ENCODE measurements at places on chromosomes 13 and 19.

DNA sequence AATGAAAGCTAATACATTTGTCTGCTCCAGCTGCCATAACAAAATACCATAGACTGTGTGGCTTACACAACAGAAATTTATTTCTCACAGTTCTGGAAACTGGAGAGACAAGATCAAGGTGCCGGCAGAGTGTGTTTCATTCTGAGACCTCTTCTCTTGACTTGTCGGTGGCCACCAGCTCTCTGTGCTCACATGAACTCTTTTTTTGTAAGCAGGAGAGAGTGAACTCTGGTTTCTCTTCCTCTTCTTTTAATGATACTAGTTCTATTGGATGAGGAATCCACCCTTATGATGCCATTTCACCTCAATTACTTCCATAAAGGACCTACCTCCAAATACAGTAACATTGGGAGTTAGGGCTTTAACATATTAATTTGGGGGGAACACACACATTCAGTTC lies 11.7 kb downstream of the KCTD12 start:
- no peak for DNase-seq

DNA sequence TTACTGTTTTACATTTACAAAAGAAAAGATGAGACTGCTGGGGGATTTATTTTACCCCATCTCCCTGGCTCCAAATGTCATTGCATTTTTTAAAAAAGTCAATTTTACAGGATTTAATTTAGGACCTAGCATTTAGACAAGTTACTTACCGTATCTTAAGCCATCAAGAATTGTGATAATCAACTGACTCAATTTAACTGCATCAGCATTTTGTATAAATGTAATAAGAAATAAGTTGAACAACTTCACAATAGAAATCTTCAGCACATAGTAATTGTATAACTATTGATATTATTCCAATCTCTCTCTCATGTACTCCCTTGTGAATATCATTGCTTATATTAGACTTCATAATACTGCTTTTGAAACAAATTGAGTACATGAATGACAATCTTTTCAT lies 907.5 kb upstream of the SLC10A2 start:
- DNase-seq = no peak

DNA sequence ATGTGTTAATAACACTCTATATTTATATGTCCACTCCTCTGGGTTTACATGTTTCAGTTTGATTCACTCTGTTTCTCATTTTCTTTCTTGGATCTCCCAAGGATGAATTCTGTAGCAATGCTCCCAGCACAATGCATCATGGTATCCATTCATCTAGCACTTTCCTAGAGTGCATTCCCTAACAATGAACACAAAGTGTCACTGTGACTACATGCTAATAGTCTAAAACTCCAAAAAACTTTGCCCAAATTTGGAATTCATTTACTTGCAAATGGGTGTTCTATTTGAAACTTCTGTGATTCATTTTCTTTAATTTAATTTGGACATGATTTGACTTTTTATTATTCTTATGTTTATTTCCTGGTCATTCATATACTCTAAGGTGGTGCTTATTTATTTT lies 286.3 kb downstream of the POU4F1 start:
- peak; percentile 7 for DNase-seq

DNA sequence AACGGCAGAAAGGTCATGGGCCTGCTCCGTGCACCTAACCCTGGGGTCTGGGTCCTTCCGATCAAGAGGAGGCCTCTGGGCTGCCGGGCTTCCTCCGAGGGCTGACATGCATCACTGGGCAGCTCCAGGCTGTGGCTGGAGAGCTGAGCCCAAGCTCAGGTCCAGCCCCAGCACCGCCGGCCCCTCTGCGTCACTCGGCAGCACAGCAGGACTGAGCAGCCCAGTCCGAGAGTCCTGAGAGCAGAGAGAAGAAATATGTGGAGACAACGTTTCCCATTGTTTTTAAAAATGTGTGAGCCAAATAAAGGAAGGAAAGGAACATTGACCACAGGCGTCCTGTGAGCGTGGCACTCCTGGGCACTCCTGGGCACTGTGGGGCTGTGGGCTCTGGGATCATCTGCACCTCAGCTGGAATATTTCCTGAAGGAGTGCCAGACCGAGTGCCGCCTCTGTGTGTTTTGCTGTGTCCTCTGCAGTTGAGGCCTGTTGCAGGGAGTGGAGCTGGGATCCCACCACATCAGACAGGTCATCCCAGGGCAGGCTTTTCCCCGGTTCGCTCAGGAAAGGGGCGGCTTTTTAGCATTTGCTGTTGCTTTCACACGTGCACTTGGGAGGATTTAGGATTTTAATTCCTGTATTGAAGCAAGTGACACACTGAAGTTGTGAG lies 37.8 kb upstream of the TFDP1 start:
- no peak for DNase-seq

DNA sequence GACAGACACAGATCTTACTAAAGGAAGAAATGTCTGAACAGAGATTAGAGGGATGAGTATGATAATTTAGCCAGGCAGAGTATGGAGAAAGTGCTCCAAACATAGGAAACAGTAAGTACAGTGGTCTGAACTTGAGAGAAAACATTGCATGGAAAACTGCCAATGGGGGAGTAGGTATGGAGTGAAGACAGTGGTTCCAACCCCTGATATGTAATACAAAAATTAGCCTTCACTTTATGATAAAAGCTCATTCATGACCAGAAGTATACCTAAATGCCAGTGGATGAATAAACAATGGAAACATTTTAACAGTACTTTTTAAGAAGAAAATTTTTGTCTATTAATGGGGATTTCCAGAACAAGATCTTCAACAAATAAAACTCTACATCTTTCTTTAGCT lies 334.0 kb downstream of the DIAPH3 start:
- DNase-seq = no peak

- DNase-seq = no peak
These were observed 44.3 kb downstream of the BBC3 start for GRCh38 chr19:47186446-47187334.

DNA sequence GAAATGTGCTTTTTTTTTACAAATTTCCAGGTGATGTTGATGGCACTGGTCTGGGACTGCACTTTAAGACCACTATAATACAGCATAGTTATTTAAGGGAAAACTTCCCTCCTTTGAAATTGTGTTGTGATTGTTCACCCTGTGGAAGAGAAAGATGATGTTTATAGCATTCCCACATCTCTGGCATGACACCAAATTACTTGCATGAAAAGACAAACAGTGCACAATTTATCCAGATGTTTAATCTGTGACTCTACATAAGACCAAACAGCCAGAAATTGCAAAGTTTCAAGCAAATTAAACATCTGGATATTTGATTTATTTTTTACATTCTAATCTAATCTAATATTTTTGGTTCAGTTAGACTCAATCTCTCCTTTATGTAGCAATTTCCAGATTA lies 51.6 kb downstream of the UFM1 start:
- no peak for DNase-seq

DNA sequence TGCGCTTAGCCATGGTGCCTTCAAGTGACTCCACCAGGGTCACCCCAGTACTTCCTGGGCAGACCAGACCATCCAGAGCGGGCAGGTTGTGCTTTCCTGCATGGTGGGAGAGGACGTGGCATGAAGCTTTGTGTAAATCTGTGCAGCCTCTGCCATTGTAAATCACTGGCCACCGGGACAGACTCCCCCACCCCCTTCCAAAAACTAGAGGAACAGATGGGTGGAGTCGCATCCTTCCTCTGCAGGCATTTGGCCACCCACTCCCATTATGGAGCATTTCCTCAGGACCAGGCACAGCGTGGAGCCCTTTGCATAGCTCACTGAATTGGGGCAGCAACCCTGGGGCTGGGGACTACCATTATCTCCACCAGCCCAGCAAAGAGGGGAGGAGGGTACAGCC lies 8.2 kb downstream of the BCKDHA start:
- DNase-seq = no peak

DNA sequence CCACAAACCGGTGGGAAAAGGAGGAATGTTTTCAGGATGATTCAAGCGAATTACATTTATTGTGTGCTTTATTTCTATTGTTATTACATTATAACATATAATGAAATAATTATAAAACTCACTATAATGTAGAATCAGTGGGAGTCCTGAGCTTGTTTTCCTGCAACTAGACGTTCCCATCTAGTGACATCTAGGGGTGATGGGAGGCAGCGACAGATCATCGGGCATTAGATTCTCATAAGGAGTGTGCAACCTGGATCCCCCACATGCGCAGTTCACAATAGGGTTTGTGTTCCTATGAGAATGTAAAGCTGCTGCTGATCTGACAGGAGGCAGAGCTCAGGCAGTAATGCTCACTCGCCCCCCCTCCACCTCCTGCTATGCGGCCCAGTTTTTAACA lies 54.5 kb downstream of the SPTBN4 start:
- peak; percentile 52 for DNase-seq

DNA sequence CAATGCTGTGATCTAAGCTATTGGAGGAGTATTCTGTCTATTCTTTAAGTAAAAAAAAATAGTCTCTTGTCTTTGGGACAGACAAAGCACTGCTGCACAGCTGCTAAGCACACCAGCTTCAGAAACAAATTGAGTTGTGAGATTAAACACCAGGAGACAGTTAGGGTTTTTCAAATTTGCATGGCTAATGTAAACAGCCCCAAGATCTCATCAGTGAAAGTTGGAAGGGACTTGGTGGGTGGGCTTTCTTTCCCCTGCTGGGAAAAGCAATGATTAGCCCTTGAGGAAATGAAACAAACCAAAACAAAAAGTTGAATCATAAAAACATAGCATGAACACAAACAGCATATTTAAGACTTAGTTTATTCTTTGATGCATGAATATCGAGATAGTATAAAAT lies 143.6 kb upstream of the SLITRK1 start:
- DNase-seq = no peak

DNA sequence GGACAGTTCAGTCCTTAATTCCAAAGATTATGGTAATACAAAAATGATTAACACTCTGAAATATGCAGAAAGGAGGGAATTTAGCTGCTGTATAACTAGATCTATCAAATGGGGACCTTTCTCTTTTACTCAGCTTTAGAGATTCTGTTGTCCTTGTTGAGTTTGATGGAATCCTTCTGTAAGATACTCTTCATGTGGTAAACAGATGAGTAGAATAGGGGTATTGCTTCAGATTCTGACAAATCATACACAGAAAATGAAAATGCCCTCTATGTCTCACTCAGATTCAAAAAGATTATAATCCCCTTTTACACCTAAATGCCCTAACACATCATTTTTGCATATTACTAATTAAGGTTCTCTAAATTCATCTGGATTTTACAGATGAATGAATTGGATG lies 50.7 kb downstream of the ARHGAP35 start:
- no peak for DNase-seq

GRCh38 chr13:98048265-98048664 lies 94.6 kb upstream of the FARP1 start:
- DNase-seq = no peak

GRCh38 chr19:16048583-16048982 lies 27.7 kb upstream of the TPM4 start:
- no peak for DNase-seq

- DNase-seq = peak; percentile 28
These were observed 49.4 kb upstream of the INTS6 start for GRCh38 chr13:51502153-51502651.

- DNase-seq = no peak
These were observed 57.5 kb upstream of the NPAS1 start for GRCh38 chr19:46962030-46962570.

DNA sequence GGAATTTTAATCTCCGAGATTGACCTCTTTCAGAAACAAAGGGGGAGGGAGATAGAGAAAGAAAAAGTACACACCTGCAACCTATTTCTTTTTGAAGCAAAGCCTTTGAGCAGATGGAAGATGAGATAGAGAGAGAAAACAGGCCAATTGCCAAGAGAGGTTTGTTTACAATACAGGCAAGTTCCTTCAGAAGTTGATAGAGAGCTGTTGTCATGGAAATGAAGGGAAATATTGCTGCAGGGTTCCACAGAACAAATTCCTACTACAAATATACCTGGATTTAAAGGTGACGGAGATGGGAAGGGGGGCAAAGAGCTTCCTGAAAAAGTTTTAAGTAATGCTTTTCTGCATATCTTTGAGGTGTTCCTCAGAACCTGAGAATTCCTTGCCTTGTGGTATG lies 388.4 kb downstream of the NDFIP2 start:
- no peak for DNase-seq

DNA sequence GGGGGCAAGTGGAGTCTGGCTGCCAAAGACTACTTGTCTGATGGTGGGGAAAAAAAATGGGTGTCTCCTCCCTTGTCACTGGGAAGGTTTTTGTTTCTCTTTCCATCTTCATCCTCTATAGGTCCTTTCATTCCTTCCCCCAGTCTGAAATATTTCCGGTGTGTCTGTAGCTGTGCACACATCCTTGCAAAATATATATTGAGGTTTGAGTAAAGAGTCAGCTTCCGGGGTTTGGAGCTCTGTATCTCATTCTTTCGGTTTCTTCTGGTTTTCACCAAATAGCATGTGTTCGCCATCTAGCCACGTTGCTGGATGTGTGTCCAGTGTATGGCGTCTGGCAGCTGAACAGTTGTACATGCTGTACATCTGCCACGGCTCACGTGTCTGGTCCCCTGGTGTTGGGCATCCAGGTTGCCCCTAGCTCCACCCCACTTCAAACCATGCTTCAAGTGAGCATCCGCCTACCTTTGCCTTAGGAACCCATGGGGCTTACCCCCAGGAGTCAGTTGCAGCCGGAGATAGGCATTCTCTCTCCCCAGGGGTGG lies 142.2 kb downstream of the SIPA1L3 start:
- DNase-seq = peak; percentile 83

DNA sequence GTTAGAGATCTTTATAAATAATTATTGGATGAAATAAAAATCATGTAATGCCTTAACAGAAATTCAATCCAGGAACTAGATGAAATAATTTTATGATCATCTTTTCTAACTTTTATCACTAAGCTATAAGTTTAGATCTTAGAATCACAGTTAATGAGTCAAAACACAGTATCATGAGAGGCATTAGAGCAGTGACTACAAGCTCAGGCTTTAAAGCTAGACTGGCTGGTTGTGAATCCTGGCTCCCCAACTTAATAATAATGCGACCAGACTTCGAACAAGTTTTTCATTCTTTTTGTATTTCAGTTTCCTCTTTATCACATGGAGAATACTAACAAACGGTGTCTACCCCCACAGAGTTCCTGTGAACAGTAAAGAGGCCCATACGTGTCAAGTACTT lies 108.6 kb downstream of the MYCBP2 start:
- no peak for DNase-seq

DNA sequence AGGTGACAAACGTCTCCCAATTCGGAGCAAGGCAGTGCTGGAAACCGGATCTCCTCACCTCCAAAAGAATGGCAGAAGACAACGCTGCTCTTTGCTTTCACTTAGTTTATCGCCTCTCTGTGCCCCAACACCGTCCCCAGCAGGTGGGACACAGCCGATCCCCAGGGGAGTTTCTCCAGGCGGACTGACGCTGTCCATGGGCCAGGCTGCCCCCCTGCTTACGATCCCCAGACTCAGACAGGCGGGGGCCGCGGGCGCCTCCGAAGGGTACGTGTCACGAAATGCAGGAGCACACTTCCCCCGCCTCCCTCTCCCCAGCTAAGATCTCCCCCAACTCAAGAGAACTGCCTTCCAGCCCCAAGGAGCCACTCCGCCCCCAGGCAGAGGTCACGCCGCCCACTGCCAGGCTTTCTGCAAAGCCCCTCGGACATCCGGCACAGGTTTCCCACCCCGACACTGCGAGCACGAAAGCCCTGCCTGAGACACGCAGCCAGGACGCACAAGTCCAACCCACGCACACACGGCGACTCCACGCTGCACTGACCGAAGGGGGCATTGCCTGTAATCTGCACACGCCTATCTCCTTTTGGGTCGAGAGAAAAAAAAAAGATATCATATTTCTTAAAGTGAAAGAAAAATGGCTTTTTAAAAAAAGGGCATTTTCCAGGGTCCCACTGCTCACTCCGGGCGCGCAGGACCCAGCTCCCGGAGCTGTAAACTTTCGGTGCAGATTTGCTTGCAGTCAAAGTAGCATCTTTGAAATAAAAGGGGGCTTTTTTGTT lies 2.0 kb downstream of the SPRY2 start:
- DNase-seq = peak; percentile 79

Measured in NB4 (cell line).